ENCODE measurements at places on chromosomes 6 and 20.

DNA sequence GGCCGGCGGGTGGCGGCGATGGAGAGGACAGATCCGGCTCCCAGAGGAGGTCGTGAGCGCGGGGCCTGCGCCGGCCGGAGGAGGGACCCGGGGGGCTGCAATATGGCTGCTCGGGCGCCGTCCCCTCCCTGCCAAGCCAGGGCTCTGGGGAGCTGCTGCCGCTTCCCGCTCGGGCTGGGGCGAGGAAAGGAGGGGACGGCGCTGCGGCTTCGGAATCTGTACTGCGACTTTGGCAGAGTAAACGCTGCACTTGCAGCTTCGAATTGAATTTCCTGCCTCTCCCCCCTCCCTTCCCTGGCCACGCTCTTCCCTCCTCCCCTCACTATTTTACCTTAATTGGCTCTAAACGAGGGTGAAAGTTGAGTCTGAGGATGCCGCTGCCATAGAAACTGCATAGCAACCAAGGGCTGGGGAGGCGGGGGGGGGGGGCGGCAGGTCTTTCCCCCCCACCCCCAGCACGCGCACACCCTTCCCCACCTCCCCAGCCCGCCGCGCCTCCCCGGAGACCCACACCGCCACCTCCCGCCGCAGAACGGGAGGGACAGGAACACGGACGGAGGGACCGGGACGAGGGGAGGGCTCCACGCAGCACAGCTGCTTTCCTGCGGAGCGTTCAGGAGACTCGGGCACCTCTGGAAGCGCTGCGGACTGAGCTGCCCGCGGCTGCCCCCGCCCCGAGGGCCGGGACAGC, 93.9 kb downstream of the RNASET2 start:
- no peak for DNase-seq

- DNase-seq: no peak
Observed at GRCh38 chr6:13359287-13359686, 30.9 kb upstream of the TBC1D7 start.

DNA sequence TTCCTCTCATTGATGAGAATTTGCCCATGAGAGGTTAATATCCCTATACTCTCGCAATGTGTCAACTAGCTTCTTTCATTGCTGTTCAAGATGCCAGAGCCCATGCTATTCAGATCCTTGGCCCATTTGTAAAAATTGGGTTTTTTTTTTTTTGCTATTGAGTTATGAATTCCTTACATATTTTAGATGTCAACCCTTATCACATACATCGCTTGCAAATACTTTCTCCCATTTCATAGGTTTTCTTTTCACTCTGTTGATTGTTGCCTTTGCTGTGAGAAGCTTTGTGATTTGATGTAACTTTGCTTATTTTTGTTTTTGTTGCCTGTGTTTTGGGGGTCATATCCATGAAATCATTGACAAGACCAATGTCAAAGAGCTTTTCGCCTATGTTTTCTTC, 32.2 kb upstream of the IPCEF1 start:
- DNase-seq: no peak

- DNase-seq: no peak
Observed at GRCh38 chr6:95263840-95264239, 313.5 kb upstream of the MANEA start.

GRCh38 chr6:83708970-83709747, at the start of gene SNAP91:
TSS of gene SNAP91 (minus strand) at chr6:83709101. CDS start at chr6:83707927, 1,174 bp downstream.
- DNase-seq: peak; percentile 43

- DNase-seq: no peak
Observed at GRCh38 chr6:105902401-105903031, 183.6 kb upstream of the PRDM1 start.

- no peak for DNase-seq
Observed at GRCh38 chr6:170022827-170023619, 267.9 kb downstream of the DLL1 start.

DNA sequence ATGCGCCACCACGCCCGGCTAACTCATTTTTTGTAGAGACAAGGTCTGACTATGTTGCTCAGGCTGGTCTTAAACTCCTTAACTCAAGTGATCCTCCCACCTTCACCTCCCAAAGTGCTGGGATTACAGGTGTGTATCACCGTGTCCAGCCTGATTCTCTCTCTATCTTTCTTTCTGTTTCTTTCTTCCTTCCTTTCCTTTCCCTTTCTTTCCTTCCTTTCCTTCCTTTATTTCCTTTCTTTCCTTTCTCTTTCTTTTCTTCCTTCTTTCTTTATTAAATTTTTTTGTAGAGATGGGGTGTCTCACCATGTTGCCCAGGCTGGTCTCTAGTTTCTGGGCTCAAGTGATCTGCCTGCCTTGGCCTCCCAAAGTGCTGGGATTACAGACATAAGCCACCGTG, 38.7 kb upstream of the MTHFD1L start:
- no peak for DNase-seq

- no peak for DNase-seq
Observed at GRCh38 chr6:139676718-139677117, 302.3 kb upstream of the CITED2 start.

DNA sequence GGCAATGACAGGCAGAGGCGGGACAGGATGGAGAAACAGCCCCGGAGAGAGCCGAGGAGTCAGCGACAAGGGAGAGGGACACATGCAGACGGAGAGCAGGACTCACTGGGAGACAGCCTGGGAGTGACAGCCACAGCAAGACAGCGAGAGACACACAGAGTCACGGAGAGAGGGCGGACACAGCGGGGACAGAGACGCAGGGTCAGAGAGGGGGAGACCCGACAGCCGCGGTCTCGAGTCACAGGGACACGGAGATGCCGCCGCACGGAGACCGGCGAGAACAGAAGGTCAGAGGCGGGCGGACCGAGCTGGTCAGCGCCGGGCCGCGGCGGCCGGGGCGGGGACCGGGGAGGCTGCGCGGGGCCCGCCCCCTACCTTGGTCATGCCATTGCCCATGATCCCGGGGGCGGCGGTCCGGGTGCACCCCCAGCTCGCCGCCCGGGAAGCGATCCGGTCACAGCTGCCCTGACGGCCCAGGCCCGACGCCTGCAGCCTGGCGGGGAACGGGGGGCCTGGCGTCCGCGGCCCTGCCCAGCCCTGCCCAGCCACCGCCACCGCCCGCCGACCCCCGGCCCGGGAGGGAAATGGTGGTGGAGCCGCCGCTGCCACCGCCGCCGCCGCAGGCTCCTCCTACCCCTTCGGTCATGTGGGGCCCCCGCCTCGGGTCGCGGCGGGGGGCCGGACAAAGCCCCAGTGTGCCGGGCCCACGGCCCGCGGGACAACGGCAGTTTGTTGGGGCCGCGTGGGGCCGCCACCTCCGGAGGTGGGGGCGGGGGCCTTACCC, at the start of the genes DUSP15 and TTLL9:
Gene DUSP15, minus strand, starts transcription at position 586 of the 784 bp plus-strand sequence. Its CDS starts 190 bp downstream, at position 396.
Gene TTLL9, plus strand, starts transcription at position 693 of the 784 bp plus-strand sequence. CDS start 493 bp downstream, outside the sequence.
- DNase-seq: no peak

DNA sequence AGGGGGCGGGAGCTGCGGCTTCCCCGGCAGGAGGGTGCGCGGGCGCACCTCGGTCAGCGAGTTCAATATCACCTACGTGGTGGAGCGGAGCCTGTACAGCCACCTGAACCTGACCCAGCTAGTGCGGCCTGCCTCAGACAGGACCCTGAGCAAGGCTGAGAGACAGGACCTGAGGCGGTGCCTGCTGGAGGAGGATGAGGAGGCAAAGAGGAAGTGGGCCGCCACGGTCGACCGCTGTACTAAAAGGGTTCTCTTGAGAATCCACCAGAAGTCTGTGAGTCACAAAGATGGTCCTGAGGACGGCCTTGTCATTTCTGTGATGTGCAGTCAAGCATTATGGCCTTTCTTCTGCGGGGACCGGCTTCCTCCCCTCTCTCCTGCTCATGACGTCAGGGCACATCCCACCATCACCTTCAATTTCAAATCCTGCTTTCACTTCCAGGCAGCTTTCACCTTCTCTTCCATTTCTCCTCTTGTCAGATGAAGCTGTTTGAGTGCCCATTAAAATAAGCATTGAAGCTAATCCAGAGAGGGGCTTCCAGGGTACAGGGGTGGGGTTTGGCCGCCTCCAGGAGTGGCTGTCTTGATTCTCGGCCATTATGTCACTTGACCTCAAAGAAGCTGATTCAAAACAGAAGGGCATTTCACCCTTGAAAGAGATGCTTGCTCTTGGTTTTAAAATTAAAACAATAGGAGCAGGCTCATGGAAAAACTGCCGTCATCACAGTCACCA, 177.6 kb downstream of the SASH1 start:
- no peak for DNase-seq

DNA sequence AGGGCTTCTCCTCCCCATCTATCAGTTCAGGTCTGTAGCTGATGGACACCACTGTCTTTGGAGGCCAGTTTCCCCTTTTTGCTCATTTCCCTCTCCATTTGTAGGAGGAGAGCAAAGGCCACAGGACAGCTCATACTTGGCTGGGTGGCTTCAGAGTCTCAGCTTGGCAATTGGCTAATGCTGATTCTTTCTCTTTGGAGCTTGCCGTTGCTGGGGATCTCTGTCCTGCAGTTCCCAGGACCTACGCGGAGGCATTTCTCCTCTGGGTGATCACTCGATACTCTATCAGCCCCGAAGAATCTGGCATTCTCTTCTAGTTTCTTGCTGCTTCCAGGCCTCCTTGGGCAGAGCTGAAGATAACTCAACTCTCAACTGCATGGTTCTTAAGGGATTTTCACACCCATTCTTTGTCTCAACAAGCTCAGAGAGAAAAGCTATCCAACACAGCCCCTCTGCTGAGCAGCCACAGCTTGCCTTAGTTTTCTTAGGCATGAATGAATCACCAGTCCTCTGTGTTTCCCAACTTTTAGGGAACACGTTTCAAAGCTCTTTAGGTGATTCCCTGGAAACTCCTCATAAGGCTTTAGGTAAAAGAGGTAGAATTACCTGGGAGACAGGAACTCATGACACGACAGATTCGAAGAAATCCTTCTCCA, 19.2 kb upstream of the SSR1 start:
- no peak for DNase-seq

DNA sequence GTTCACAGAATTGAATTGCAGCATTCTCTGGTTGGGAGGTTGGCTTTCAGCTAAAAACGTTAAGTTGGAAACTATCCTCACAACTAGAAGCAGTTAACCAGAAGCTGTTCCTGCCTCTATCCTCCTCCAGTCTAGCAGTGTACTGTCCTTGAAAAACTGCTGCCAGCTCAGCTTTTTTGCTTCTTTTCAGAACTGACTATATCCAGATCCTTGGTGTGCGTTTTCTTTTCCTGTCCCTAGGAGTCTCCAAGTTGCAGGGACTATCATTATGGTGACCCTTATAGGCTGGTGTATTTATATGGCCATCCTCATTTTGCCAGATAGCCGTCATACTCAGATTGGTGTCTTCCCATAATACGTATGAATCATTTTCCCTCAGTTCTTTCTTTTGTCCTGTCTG, 5.5 kb downstream of the ITCH start:
- no peak for DNase-seq
